ENCODE measurements at places on chromosomes 13 and 19. TPM values are rescaled to one million over a fixed set of nuclear protein-coding genes. Genes with fewer than 3 reads are reported as not detected.

Gene WDR88
- total RNA-seq = not detected

Gene ELF1
- total RNA-seq = 30.0 TPM

Gene NMRK2
- 32.9 TPM for total RNA-seq

Gene NEK5
- total RNA-seq = not detected

Gene HDGFL2
- 246 TPM for total RNA-seq

Gene ELANE
- not detected for total RNA-seq

Gene RETN
- total RNA-seq = not detected

Gene CLIP3
- 7.1 TPM for total RNA-seq

Gene CEACAM8
- not detected for total RNA-seq

Gene HIPK4
- 0.18 TPM for total RNA-seq

Gene ZNF816
- total RNA-seq = 11.7 TPM

Gene IFNL1
- not detected for total RNA-seq

Gene CEACAM16
- total RNA-seq = not detected

Gene PCDH17
- total RNA-seq = 9.6 TPM

Gene CYP2A6
- 0.42 TPM for total RNA-seq

Gene ZNF223
- total RNA-seq = 7.5 TPM

Gene GPC5
- total RNA-seq = 3.3 TPM

Gene SLC5A5
- 0.21 TPM for total RNA-seq

Gene OR10H1
- not detected for total RNA-seq

Gene RFPL4A
- total RNA-seq = not detected

Gene FOXA3
- 0.49 TPM for total RNA-seq

Gene NLRP9
- not detected for total RNA-seq

Gene SLITRK6
- total RNA-seq = not detected

Gene KIR2DL1
- not detected for total RNA-seq

Gene WTIP
- 29.4 TPM for total RNA-seq

Gene PPP1R13L
- 118 TPM for total RNA-seq

Gene TMIGD2
- 0.92 TPM for total RNA-seq

Gene NXNL1
- total RNA-seq = not detected

Gene CPB2
- total RNA-seq = not detected

Gene MCEMP1
- not detected for total RNA-seq

All from cardiac muscle cell (in vitro differentiated cells and primary cell).